ENCODE measurements at places on chromosomes 13 and 19.
A peak's percentile ranks its signal among the peaks of the same experiment; 100 is the strongest.

- DNase-seq, result no peak
Observed at GRCh38 chr19:32814624-32815023, 54.9 kb downstream of the SLC7A9 start.

GRCh38 chr19:10020851-10021250 lies 7.6 kb downstream of the RDH8 start:
- DNase-seq, result no peak

GRCh38 chr13:80215368-80215767 lies 125.6 kb downstream of the SPRY2 start:
- no peak for DNase-seq

- no peak for DNase-seq
Observed at GRCh38 chr19:3058009-3058820, 4.1 kb downstream of the TLE5 start.

GRCh38 chr19:14542711-14543328 lies 13.4 kb downstream of the TECR start:
- DNase-seq, result no peak

- peak; percentile 23 for DNase-seq
Observed at GRCh38 chr19:3760871-3761361, 576 bp downstream of the APBA3 start.

- DNase-seq, result no peak
Observed at GRCh38 chr13:110322126-110322827, 15.2 kb downstream of the COL4A2 start.

DNA sequence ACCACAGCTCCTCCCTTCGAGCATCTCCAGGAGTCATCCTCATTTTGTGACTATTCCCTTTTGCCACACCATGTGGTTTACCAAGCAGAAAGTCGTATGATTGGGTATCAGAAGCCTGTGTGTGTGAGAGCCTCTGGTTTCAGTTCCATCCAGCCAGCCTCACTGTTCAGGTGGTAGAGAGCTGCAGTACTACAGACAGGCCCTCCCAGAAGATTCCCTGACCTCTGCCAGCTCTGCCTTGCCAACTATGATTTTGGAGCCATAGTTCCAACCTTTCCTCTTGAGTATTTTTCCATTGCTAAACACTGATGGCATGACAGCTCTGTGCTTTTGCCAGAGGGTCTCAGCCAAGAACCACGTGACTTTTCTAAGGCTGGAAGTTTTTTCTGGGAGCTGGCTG lies 82.5 kb downstream of the DHRS12 start:
- no peak for DNase-seq

DNA sequence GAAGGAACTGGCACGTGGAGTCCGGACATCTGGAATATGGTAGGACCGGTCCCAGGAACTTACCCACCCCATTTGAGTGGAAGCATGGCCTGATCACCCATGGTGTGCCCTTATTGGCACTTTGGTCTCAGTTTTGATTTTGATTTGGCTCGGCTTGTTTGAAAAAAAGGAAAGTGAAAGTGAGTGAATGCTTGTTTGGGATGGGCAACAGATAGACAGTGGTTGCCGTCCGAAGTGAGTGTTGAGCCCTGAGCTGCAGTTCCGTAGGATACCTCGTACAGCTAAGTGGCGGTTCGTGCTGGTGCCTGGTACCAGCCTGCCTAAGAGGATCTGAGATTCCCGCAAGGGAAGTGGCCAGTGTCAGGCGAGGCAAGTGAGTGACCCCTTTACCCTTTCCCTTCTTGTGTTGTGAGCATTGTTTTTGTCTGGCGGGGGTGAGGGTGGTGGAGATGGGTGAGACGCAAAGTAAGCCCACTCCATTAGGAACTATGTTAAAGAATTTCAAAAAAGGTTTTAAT lies 605.8 kb downstream of the UQCRFS1 start:
- DNase-seq, result no peak

DNA sequence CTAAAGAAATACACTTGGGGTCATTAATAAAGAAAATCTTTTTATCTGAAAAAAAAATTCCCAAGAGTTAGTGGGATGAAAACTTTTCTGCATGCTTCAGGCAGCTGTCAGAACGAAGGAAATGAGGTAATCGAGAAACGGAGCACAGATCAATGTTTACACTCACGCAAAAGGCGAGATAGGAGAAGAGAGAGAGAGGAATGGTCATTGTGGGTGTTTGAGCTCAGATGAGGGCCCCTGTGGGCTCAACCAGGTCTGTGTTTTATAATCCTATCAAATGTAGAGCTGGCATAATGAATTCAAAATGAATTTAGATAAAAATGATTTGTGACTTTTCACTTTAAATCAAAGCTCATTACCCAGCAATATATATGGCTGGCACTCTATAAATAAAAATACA lies 6.3 kb upstream of the RXFP2 start:
- DNase-seq, result no peak

DNA sequence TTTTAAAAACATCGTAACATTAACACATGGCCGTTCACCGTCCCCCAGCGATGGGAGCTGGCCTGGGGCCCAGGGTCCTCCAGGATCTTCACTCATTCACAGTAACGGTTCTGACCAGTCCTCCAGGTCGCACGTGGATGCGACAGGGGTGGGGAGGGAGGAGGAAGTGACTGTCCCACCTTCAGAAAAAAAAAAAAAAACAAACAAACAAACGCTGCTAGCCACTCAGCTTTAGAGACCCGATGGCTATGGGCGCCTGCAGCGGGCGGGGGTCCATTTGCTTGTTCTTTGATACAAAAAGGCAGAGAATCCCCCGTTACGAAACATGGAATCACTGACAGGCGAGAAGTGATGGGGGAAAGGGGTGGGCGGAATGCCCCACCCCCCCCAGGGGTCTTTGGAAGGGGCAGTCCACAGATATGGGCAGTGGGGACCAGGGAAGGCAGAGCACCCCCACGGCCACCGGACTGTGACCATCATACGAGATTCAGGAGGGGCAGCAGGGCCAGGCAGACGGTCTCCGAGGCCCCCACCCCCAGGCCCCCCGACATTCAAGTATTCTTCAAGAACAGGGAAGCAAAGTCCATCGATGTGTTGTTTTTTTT lies 13.3 kb downstream of the MKNK2 start:
- no peak for DNase-seq

- DNase-seq, result peak; percentile 38
Observed at GRCh38 chr19:35354898-35355297, 3.4 kb upstream of the FFAR3 start.

GRCh38 chr13:44833626-44834025 lies 155.6 kb downstream of the NUFIP1 start:
- DNase-seq, result no peak

GRCh38 chr19:13599681-13600080 lies 93.4 kb upstream of the CACNA1A start:
- DNase-seq, result no peak

DNA sequence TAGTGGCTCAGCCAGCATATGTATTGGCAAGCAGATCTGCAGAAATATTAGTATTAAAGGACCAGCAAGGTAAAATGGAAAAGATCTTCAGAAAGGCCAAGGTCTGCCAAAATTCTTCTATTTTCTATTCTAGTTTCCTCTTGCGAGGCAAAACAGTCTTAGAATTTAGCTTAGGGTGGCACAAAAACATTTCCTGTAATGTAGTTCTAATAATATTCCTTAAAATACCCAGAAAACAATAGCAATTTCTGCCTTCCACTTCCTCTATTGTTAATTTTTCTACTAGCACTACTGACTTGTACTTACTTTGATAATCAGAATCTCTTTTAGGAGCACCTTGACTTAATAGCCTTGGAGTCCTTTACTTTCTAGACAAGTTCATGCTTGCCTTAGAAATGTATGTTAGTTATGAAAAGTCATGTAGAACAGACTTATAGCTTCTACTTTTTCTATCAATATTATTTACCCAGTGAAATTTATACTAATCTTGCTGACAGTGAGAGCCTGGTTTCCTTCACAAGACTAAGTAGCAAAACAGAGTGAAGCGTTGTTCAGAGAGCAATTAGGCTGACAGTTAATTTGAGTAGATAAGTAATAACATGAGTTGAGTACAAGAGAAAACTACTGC lies 23.9 kb upstream of the LPAR6 start:
- DNase-seq, result no peak

GRCh38 chr19:38004186-38004520 lies 97.1 kb downstream of the SIPA1L3 start:
- no peak for DNase-seq

DNA sequence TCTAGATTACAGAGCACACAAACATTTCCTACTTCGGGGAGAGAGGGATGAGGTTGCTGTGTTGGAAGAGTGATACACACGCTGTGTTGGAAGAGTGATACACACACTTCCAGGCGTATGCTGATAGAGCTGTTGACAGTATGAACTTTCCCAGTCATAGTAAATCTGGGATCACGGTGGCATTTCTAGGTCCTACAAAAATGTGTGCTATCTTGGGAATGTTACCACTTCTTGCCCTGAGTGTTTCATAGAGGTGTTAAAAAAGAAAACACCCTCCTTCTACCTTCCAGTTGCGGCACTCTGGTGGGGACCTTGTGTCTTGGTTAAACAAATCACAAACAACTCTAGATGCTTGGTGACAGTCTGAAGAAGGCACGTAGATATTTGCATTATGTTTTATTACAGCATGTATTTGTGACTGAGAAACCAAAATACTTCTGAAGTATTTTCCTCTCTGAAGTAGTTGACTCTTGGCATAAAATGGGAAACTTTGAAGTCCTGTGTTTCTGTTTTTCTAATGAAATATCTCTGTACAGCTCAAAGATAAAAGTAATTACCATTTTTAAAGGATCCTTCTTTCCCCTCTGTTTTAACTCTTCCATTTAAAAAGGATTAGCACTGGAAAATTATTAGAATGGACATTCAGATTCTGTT lies 52.5 kb downstream of the ARHGAP35 start:
- no peak for DNase-seq
